ENCODE measurements at places on chromosomes 3 and 15.

GRCh38 chr15:52220937-52221660 lies 29.9 kb upstream of the GNB5 start:
- no peak for DNase-seq

DNA sequence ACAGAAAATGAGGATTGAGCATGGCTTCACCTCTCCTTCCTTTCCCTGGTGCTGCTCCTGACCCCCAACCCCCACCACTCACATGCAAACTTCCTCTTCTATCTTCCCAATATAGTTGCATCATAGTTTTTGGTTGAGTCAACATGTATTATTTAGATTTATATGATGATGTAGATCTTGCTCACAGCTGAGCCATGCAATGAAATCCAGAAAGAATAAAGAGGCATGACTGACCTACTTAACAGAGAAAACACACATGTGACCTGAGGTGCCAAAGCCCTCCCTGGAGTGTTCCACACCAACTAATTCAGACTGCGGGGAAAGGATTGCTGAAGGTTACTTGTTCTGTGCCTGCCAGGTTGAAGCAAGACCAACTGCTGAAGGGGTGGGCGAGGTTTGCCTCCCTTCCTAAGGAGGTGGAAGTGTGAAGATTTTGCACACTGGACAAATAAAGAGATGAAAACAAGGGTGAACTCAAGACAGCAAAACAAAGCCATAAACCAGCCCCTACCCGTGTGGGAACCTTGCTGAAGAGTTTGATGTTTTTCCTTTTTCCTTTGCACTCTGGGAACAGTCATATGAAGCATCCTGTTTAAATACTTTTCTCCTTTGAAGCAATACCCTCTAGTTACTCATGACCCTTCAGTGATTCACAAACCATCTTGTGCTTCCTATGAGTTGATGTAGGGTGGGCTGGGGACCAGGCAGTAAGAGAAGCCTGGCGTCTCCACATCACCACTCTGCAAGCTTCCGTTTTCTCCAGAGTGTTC lies 155.2 kb upstream of the UBE2E1 start:
- DNase-seq, result no peak

DNA sequence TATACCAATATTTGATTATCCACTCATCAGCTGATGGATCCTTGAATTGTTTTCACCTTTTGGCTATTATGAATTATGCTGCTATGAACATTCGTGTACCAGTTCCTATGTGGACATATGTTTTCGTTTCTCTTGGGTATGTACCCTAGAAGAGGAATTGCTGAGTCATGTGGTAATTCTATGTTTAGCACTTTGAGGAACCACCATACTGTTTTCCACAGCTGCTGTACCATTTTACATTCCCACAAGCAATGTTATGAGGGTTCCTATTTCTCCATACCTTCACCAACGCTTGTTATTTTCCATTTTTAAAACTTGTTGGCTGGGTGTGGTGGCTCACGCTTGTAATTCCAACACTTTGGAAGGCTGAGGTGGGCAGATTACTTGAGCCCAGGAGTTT lies 62.9 kb downstream of the RPLP1 start:
- no peak for DNase-seq

DNA sequence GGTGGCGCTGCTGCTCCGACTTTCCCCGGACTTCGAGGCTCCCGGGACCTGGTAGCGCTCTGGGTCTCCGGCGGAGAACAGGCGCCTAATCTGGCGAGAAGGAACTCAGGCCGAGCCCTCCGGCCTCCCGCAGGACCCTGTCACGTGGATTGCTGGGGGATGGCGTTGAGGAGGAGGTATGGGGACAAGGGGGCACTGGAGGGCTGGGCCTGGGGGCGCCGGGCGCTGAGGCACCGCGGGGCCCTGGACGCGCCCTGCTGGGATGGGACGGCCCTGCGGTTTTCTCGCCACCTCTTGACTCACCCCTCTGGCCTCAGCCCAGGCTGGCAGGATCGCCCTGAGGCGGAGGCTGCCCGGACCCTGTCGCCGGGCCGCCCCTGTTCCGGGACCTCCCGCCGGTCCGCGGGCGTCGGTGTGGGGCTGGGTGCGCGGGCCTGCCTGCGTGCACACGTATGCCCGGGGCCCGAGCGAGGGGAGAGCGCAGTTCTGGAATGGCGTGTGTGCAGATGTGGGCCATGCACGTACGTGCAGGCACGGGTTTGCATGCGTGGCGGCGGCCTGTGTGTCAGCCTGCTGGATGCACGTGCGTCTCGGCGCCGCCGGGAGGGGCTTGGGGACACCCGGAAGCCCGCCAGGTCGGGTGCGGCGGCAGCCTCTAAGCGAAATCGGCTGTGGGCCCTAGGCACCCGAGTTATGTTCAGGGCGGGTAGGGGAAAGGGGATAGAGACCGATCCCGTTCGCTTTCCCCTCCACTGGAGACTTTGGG lies 752 bp downstream of the C15orf39 start:
- peak; percentile 51 for DNase-seq

DNA sequence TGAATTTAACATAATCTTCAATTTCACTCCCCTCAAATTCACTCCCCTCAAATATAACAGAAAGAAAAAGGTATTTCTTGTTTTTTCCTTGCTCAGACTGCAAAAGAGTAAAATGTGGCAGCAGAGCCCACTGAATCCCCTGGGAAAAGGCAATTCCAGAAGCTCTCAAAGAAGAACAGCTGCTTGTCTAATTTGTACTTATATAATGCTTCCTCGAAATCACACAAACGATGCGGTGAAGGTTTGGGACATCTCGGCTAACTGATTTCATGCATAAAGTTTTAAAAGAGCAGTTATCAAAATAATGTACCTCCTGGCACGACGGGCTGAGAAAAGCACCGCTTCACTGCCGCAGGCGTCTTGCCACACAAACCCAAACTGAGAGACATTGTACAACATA lies 10.7 kb downstream of the BDH1 start:
- DNase-seq, result no peak

DNA sequence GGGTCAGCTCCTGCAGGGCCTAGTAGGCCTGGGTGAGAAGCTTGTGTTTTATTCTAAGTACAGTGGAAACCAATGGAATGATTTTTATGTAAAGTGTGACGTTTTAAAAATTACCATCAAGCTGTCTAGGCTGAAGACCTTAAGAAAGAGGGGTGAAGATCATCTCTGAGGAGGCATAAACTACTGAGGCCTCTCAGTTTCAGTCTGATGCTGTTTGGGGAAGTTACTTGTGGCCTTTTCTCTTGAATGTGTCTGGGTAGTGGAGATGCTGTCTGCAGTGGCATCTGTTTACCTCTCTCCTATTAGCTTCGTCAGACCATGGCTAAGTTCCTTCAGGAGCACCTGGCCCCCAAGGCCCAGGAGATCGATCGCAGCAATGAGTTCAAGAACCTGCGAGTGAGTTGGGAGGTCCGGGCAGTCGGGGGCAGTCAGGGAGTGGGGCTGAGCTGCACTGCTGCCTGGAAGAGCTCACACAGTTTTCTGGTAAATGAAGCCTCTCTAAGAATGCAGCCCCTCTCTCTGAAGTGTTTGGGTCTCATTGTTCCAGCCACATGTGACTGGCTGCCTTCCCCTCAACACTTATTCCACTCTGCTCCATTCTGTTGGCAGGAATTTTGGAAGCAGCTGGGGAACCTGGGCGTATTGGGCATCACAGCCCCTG lies 1.9 kb downstream of the IVD start:
- no peak for DNase-seq

- DNase-seq, result no peak
Measured at GRCh38 chr3:152356870-152357276, 88.1 kb downstream of the MBNL1 start.

All from H9 (cell line).